ENCODE measurements at places on chromosomes 16 and 17.

DNA sequence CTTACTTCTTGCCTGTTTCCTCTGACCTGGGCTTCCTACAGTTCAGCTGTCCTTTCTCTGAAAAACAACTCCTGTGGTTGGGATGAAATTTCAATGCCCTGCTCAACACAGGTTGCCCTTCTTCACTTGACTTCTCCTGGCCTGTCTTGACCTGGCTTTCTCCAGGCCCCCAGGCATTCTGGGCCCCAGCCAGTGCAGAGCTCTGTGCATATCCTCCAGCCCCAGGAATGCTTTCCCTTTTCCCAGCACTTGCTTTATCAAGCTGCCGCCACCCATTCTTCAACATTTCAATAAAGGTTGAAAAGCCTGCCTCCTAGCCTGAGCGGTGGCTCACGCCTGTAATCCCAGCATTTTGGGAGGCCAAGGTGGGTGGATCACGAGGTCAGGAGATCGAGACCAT, 10.8 kb downstream of the ODAD4 start:
- DNase-seq: no peak

DNA sequence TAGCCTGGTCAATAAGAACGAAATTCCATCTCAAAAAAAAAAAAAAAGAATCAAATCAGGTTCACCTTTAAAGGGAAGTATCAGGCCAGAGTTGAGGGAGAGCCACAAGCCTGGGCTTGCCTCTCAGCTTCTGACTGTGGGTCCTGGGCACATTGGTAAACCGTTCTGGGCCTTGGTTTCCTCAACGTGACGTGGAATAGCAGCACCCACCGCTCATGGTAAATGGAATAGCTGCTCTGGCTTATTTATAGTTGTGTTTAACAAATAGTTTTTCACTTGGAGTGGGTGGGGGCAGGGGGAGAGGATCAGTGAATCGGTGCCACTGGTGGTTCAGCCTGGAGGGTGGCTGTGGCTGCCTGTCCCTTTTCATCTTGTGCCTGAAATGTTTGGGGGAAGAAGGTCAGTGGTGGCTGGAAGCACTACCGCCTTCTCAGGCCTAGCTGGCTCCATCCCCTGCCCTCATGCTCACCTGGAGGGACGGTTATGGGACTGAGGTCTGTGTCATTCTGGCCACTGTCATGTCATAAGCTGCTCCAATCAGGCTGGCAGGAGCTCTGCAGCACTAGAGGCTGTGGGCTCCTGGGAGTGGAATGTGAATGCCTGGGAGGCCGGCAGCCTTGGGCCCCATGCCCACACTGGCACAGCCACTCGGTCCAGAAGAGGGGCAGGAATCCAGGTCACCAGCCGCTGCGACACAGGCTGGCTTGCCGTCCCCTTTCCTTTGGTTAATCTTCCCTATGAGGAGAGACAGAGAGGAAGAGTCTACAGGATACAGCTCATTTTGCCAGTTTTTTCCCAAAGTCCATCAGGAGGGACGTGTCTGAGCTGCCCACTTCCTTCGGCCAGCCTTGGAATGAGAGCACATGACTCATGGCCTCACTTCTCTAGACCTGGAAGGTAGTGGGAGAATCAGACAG, 27.0 kb downstream of the CCR7 start:
- no peak for DNase-seq

DNA sequence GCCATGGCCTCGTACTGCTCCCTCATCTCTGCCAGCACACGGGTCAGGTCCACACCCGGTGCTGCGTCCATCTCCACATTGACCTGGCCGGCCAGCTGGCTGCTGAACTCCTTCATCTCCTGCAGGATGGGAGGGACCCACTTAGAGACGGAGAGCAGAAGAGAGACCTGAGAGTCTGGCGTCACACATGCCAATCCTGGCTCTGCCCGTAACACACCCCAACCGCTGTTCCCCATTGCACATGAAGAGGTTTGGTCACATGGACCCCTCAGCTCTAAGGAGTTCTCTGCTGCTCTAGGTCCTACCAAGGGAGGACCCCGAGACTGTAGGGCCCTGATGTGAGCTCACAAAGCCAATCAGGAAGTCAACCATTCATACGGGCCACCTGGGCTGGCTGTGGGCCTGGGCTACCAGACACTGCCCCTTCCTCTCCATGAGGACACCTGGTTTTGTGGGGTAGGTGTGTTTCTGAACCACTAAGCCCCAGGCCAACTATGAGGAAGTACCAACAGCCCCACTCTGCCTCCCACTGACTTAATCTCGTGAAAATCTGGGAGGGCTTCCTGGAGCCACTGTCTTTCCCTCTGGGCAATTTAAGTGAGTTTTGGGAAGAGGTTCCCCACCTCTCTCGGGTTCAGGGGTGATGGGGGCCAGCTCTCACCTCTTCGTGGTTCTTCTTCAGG, 2.4 kb downstream of the KRT15 start:
- DNase-seq: no peak

GRCh38 chr17:1413281-1413791, 13.3 kb upstream of the YWHAE start:
- DNase-seq: peak; percentile 26

DNA sequence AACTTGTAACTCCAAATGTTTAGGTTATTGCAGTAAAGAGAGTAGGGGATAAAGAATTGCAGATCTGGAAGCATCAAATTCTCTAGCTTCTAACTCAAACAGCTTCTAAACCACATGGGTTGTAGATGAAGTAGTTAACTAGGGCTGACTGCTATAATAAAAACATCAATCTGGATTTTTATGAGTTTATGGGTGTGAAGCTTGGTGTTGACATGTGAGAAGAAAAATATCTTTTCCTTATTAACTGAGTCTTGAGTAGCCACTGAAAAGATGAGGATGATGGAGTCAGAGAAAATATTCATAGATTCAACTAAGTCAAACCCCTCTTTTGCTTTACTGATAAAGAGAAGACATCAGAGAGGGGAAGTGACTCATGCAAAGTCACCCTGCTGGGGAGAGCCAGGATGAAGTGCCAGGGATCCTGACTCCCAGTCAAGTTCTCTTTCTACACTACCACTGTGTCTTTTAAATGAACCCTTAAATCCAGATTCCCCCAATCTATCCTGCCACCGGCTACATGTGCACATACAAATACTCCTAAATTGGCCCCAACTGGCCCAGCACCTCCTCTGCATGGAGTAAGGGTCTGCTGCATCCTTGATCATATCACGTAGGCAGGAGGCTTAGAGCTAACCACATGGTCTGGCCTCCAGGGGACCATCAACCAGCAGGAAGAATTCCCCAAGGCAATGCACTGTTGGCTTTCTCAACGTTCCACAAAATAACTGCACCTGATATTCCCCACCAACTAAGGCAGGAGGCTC, 264.0 kb upstream of the CCL2 start:
- DNase-seq: no peak

DNA sequence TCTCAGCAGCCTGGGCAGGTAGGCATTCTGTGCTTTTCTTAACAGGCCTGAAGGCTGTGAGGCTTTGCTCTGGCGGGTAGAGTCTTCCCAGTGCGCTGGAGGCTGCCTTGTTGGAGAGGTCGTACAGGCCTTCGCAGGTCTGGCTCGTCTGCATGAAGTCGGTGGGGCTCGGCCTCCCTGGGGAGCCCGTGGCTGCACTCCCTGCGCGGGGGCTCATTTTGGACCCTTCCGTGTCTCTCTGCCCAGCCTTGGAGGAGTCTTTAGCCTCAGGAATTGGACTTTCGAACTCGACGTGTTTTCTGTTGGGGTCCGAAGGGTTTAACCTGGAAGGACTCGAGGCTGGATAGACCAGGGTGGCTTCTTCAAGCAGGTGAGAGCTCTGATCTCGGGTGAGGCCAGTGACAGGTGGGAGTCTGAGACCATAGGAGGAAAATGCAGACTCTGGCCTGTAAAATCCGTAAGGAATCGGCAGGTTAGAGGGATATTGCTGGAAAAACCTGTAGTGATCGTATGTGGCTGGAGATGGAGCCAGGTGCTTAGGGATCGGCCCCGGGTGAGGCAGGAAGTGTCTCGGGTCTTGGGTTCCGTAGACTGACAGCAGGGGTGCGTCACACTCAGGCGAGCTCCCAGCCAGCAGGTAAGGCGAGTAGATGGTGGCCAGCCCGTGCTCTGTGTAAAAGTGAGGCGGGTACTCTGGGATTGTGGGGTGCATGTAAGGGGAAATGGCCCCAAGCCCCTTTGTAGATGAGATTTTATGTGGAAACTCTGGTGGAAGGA, 8.6 kb downstream of the ZNF750 start:
- no peak for DNase-seq

GRCh38 chr17:76271669-76272540, 6.8 kb downstream of the UBALD2 start:
- peak; percentile 71 for DNase-seq

- no peak for DNase-seq
Observed at GRCh38 chr17:28045304-28045703, 2.8 kb downstream of the NLK start.

DNA sequence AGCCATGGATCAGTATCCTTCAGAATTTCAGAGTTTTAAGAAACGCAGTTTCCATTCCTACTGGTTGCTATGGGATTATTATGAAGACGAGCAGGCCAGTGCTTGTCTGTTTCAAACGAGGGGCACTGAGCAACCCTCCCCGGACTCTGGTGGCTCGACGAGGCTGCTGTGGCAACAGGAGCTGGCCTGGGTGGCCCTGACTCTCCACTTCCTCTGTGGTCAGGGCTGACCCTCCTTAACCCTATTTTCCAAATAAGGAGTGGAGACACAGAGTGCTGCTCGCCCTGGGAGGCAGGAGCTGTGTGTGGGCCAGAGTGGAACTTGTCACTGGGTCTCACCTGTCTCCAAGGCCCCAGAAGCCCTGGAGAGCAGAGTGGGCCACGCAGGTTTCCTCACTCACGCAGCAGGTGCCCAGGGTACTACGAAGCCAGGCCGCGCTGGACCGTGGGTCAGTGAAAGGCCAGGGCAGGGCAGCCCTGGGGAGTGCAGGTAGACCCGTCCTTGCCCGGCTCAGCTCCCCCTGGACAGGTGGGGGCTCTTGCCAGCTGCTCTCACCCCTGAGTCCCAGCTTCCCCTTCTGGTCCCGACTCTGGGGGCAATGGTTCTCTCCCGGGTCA, 3.3 kb downstream of the GALNS start:
- peak; percentile 19 for DNase-seq

DNA sequence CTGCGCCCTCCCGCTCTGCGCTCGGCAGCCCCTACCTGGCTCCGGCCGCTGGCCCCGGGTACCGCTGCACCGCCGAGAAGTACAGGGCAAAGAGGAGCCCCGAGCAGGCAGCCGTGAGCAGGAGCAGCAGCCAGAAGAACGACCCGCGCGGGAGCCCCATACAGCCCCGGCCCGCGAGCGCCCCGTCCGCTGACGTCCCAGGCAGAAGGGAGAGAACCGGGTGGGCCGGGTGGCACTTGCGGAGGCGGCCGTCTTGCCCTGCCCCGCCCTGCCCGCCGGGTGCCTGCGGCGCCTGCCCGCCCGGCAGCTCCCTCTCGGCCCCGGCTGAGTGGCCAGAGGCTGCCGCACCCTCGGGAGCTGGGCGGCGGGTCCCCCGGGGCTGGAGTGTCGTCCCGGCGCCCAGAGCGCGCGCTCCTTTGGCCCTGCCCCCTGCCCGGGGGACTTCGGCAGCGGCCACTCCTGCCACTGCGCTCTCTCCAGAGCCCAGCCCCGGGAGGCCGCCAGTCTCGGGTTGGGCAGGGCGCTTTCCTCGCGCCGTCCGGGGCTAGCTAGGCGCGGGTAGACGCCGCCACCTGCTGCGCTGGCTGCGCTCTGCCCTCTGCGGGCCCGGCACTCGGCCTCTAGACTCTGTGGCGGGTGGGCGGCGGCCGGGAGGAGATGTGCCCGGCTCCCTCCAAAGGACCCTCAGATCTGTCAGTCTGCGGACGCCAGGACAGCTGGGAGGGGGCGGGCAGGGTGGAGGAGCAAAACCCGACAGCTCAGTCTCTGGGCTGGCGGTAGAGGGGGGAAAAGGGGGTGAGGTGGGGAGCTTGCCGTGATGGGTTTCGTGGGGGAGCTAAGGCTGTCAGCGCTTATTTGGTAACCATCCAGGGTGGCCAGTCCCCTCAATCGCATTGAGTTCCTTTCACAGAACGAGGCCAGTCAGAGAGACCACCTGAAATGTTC, at the start of gene ST6GALNAC2:
Gene ST6GALNAC2 (minus strand): TSS at position 212 of the 945 bp plus-strand sequence. CDS start 52 bp downstream, at position 160.
- peak; percentile 71 for DNase-seq

DNA sequence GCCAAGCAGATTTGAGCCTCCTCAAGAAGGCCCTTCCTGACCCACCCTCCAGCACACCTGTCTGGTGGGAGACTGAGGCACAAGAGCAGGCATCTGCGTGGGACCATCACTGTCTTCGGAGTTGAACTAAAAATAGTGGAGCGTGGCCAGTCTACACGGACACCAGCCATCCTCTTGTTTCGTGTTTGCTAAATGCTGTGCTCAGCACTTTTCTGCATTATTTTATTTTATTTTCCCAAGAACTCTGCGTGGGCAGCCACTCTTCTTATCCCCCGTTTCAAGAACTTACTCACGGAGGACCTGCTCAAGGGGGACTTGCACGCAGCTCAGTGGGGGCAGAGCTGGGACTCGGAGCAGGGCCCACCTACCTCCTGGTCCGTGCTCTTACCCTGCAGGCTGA, 60.8 kb downstream of the SOCS3 start:
- no peak for DNase-seq

- no peak for DNase-seq
Observed at GRCh38 chr16:14364386-14365199, 265.5 kb downstream of the PARN start.

DNA sequence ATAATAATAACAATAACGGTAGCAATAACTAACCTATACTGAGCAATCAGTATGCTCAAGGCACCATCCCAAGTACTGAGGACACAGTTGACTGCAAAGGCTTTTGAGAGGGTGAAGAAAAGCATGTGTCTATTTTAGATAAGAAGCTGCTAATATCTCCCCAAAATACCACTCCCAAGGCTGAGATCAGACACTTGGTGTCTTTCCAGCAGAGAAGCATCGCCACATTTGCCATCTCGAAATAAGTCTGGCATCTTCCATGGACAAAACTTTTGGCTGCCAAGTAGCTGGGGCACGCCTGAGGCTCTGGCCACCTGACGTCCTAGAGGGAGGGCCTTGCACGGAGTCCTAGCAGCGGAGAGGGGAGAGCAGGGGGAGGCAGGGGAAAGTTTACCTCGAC, 39.0 kb downstream of the ZNF423 start:
- no peak for DNase-seq

- no peak for DNase-seq
Observed at GRCh38 chr16:2691491-2692248, 9.3 kb downstream of the KCTD5 start.

- peak; percentile 43 for DNase-seq
Observed at GRCh38 chr17:47693731-47694580, at the start of gene TBKBP1. TBKBP1 (plus strand) TSS chr17:47694161; CDS start chr17:47696113, 1,952 bp downstream.
